Activated CD4-positive, alpha-beta T cell treated with anti-CD3 and anti-CD28 coated beads for 48 hours (primary cell): ENCODE measurements at places on chromosomes 1 and 21.
A peak's percentile ranks its signal among the peaks of the same experiment; 100 is the strongest.

DNA sequence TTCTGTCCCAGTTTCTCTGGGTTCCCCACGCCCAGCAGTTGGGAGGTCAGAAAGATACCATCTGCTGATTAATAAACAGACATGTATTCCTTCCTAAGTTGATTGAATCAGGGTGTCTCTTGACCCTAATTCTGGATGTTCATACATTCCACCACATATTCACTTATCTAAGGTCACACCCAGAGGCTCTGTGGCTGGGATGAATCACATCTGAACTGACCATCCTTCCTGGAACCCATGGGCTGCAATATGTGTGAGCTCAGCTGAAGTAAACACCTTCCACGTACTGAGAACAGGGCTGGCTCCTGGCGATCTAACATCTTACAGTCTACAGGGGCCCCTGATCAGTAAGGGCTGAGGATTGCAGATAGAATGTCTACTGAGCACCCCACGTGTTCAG is 20.5 kb upstream of the TRABD2B start:
- no peak for DNase-seq

GRCh38 chr1:182015360-182015759 is 46.2 kb downstream of the ZNF648 start:
- no peak for DNase-seq

- no peak for DNase-seq
These were observed 62.8 kb upstream of the NGF start for GRCh38 chr1:115400891-115401290.

DNA sequence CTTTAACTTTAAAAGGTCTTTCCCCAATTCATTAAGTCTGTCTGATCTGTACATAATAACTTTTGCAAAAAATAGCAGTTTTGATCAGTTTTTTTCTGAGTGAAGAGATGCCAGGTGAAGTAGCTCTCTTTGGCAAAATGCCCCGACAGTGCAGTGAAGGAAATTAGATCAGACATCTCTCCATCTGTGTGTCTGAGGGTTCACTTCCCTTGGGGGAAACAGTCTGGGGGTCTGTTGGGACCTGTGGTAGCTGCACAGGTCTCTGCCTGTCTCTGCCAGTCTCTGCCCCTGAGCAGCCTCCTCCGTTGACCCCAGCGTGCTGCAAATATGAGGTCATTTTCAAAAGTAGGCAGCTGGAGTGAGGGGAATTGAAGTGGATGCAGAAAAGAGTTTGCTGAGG is 54.5 kb downstream of the TBCE start:
- DNase-seq = no peak

DNA sequence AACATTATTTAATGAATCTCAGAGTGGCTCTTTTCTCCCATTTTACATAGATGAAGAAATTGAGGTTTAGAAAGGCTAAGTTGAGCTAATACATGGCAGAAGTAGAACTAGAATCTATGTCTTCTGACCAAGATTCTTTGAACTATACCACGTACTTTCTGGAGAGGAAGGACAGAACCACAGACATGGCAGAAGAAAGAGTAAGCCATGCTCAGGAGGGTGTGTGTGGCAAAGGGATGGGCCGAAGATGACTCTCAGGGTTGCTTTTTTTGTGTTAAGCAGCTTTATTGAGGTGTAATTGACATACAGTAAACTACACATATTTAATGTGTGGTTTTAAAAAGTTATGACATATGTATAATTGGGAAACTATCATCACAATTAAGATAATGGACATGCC is 69.5 kb downstream of the PEX14 start:
- DNase-seq = no peak

DNA sequence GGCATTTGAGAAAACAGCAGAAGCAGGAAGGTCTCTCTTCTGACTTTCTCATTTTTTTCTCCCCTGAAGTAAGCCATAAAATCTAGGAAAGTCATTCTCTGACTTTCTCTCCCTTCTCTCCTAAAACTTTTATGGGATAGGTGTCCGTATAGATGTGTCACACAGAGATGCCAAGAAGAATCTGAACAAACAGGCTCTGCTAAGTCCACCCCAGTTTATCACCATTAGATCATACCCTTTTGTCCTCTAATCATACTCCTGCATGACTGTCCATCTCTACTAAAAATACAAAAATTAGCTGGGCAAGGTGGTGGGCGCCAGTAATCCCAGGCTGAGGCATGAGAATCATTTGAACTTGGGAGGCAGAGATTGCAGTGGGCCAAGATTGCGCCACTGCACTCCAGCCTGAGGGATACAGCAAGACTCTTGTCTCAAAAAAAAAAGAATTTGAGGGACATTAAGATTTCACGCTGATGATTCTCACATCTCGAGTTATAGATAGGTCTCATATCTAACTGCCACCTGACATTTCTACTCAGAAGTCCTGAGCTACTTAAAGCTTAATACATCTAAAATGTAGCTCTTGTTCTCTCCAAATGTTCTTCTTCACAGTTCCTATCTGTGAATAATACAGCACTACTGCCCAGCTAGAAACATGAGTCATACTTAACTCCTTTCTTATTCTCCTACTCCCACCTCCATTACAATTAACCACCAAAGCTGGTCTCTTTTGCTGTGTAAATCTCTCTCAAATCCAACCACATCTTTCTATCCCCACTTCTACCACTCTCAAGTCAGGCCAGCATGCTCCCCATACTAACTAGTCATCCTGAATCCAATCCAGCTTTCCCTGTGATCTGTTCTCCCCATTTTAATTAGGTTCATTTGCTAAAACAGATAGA is 47.7 kb downstream of the ZNF644 start:
- no peak for DNase-seq

- DNase-seq = peak; percentile 10
These were observed 216.0 kb downstream of the DYRK1A start for GRCh38 chr21:37582590-37582989.

DNA sequence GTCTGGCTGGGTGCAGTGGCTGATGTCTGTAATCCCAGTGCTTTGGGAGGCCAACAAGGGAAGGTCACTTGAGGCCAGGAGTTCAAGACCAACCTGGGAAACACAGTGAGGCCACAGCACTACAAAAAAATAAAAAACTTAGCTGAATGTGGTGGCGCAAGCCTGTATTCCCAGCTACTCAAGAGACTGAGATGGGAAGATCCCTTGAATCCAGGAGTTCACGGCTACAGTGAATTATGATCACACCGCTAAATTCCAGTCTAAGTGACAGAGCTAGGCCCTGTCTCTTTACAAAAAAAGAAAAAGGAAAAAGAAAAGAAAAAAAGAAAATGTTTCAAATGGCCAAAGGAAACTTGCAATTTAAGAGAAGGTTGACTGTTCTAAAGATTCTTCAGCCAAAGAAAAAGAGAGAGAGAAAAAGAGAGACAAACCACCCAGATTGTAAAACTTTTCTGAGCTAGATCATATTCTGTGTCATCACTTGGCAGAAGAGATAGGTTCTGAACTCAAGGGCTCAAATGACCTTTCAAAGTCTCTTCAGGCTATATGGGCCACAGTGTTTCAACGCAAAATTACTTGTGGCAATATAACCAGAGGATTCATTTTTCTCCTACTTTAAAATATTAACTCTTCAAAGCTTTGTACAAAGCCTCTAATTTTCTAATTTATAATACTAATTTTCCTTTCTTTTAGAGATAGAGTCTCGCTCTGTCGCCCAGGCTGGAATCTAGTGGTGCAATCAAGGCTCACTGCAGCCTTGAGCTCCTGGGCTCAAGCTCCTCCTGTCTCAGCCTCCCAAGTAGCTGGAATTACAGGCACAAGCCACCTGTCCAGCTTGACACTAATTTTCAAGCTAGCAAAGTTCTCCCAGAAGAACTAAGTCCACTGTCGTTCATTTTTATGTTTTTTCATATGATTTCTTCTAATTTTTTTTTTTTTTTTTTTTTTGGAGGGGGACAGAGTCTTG is 20.5 kb downstream of the ARID4B start:
- DNase-seq = no peak

DNA sequence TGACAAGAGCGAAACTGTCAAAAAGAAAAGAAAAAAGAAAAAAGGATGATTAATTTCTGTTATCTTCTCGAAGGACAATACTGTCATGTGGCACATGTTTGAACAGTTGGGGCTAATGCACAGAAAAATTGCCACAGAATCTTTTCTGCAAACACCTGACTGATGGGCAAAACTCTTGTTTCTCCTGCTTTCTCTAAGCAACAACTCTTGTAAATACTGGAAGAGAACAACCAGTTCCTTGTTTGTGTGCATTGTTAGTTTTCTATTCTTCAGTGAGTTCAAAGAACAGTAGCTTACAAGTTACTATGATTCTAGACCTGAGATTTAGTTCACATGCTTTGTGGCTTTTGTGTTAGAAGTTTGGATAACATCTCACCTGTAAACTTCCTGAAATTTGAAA is 60.7 kb downstream of the CDC14A start:
- DNase-seq = no peak

DNA sequence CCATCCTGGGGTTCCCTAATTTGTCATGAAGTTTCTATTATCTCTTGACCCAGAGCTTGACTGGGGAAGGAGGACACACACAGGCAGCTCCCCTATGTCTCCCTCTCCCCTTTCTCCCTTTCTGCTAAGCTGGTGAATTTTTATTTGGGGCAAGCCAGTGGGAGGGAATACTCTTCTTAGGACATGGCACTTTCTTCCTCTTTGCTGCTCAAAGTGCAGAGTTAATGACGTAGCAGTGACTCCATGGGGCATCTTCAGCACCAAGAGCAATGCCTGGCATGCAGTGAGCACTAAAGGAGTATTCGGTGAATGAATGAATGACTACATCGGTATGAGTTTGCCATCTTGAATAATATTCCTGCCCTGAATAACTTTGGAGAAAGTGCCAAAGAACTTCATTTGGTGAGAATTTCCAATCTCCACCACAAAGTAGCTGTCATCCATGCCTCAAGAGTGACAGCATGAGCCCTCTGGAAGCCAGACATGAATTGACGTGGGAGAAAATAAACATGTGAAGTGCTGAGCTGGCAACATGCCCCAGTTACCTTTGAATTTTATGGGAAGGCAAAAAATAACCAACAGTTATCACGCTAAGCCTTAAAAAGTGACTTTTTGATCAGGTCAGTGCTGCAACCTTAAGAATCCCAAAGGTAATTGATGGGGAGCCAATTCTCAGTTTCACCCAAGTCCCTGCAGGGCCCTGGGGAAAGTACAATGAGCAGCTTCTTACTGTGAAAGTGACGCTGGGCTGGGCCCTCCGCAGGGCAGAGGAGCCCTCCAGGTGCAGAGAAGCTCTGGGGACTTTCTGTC is 22.1 kb upstream of the ATF3 start:
- no peak for DNase-seq

DNA sequence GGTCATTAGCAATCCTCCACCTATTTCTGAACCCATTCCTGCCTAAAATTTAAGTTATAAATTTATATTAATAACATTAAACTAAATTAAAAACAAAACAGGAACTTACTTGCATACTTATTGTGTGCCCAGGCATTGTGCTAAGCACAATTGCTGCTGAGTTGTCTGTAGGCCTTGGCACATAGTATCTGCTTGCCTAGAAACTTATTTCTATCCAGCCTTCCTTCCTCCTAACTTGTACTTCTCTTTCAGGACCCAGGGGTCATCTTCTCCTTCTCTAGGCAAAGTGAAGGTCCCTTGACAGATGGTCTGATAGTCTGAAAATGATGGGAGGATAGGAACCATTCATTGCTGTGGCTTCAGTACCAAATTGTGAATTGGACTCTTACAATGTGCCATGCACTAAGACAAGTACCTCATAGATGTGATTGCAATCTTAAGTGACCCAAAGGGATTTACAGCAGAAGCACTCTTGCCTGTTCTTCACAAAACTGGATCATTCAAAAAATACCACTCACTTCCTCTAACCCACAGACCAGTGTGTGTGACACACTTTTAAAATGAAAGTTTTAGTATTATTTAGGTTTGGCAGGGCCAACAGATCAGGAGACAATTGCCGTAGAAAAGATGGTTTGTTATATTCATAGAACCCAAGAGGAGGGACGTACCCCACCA is 10.3 kb upstream of the CD101 start:
- DNase-seq = no peak

DNA sequence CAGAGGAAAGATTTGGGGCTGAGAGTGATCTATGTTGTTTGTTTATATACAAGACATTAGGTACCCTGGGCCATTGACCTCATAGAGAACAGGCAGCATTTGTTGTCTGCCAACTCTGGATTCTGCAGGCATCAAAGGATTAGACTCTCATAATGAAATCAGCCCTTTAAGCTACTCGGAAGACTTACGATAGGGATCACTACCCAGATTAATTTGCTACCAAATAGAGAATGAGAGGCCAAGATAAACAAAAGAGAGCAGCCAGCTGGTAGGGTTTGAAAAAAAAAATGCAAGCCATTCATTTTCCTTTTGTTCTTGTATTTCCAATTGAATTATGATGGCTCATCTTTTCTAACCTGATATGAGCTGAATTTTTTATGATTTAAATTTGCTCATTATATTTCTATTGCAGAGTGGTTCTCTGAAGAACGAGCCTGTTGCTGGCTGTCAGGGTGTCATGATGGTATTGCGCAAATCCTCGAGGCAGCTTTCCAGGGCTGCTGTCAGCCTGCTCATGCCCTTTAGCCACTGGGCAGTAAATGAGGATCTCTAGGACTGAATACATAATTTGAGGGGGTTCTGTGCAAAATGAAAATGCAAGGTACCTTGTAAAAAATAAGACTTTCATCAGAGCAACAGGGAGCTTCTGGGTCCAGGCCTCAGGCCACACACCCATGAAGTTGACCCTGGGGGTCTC is 116.4 kb upstream of the KCNJ15 start:
- no peak for DNase-seq

DNA sequence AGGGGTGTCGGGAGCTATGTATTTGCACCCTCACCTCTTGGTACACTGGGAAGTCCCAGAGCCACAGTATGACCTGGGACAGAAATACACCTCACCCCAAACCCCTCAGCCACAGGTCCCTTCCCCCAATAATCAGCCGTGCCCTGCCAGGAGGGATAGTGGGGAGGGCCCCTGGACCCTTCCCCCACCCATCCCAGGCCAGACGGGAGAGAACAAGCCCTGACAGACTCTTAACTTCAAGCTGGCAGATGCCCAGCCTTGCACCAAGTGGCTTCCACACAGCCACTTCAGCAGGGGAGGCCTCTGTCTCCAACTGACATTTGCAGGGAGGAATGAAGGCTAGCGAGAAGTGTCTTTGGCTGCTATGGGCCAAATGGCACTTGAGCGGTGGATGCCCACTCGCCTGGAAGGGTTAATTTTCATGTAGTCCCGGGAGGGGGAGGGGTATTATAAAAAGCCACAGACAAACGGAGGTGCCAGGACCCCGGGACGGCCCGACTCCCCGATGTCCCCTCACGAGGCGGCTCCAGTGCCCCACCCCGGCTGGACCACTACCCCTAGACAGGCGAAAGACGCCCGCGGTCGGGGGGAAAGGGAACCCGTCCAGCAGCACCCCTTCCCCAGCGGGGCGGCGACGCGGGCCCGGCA is 495 bp downstream of the SYNC start:
- DNase-seq = no peak

DNA sequence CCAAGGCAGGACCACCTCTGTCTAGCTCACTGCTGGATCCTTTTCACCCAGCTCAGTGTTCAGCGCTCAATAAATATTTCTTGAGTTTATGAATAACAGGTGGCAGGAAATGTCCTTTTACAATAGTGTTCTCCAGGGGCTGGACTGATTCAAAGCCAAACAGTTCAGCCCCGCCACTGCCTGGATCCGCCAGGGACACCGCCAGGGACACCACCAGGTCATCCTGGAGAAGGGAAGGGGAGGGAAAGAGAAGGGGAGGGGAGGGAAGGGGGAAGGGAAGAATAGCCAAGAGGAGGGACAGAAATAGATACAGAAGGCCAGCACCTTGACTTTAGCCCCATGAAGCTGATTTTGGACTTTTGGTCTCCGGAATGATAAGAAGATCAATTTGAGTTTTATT is 255.6 kb downstream of the GRIK3 start:
- DNase-seq = no peak
